Cardiac fibroblast (primary cell): ENCODE measurements at places on chromosomes 5 and 9.

DNA sequence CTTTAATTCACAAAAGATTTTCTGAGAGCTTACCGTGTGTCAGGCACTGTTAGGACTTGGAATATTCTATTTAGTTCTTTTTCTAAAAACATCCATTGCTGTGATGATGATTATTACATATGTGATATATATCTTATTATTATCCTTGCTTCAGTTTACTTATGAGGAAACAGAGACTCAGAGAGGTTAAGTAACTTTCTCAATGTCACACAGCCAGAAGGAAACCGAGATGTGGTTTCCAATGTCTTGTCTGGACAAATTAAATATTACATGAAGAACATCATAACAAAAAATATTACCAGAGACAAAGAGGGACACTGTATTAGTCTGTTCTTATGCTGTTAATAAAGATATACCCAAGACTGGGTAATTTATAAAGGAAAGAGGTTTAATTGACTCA lies 125.5 kb upstream of the DAP start:
- DNase-seq: no peak

- DNase-seq: no peak
These were observed 79.4 kb upstream of the IFNE start for GRCh38 chr9:21561502-21561901.

GRCh38 chr9:93630806-93631411 lies 54.5 kb downstream of the PHF2 start:
- DNase-seq: no peak

DNA sequence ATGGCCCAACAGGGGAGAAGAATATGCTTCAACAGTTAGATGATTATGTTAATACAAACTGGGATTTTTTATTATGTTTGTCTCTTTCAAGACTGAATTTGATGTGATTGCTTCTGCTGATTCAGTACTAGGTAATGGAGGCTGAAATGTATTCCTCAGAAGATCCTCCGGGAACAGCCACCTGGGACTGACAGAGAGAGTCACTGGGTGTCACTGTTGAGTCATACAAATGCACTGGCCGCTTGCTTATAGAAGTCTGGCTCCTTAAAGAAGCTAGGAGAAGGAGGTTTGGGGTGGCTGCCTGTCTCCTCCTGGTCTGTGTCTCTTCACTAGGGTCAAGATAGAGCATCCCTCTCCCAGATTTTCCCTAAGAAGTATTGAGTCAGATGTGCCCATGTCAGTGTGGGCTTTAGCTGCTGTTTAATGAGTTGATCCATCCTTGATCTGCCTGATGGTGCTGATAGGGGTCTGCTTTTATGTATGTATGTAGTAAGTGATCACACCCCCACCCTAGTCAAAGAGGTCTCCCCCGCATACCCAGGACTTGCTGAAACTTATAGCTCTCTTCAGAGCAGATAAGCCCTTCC lies 773.4 kb downstream of the BRINP1 start:
- DNase-seq: peak; percentile 78

DNA sequence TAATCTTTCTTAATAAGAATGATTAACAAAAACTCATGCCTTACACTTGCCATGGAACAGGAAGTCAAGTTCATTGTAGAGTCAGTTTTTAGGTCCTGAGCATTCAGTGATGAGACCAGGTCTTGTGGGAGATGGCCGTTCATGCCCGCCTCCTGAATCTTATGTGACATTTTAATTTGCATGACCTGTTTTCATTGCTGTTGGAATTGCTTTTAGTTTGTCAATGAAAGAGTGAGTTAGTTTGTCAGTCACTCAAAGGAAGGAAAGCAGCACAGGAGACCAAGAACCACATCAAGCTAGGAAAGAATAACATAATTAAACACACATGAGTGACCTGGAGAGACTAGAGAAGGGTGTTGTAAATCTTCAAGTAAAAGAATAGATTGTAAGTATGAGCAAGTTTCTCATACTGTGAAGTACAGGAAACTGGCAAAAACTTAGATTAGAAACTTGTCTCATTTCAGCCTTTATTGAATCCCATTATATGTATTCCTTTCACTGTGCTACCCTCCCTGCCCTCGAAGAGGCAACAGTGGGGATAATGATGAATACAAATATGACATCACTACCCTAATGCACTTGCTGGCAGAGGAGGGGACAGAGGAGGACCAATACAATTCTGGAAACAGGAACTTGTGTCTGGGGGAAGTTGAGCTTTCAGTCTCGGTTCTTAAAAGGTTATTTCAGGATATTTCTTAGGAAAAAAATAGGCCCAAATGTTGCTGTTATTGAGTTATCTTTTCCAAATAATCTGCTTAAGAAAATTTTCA lies 64.3 kb upstream of the C6 start:
- no peak for DNase-seq

DNA sequence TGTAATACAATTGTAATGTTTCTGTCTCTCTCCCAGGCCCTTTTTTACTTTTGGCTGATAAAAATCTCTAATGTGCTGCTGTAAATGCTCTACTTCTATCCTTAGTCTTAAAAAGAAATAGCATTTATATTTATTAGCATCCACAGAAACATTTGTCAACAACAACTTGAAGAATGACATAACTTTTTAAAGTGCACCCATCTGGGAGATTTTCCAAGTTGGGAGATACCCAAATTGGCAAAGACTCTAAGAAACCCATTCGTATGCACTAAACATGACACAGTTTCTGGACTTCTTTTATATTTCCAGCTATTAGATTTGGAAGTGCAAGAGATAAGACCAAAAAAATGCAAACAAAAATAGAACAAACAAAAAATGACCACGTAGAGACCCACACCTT lies 2287.4 kb upstream of the WWC1 start:
- DNase-seq: no peak

DNA sequence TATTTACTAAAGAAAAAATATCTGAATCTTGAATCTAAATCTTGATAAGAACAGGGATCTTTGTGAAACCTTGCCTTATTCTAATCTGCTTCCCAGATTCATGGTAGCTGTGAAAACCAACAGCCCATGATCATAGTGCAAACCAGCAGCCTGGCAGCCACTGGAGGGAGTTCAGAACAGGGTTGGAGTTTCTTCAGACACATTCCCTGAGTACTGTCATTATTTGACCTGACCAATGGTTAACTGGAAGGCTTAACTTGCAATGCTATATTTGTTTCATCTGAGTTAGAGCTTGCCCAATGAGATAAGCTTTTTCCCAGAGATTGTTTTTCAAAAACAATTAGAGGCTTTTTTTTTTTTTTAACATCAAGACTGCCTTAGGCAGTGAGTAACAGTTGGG lies 47.8 kb downstream of the LOX start:
- peak; percentile 31 for DNase-seq

DNA sequence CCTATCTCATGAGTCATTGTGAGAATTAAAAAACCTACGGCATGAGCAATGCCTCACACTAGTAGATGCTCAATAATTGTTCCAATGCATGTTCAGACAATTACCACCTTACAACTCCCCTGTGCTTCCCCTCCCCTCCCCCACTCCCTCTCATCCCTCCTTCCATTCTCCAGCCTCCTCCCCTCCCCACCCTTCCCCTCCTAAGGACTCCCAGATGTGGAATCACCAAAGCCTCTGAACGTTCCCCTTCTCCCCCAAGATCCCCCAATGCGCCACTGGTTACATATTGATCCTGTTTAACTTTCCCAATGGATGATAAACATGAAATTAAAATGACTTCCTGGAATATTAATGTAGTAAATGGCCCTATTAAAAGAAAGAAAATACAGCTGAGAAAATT lies 84.8 kb downstream of the PCDH1 start:
- DNase-seq: no peak
